ENCODE measurements at places on chromosomes 2 and 18. TPM values are rescaled to one million over a fixed set of nuclear protein-coding genes. Genes with fewer than 3 reads are reported as not detected.

- DNase-seq: peak; percentile 74
These were observed 1.7 kb downstream of the FOSL2 start for GRCh38 chr2:28394331-28394877.

GRCh38 chr2:97723156-97724072 is 10.0 kb downstream of the ZAP70 start:
- DNase-seq: no peak

DNA sequence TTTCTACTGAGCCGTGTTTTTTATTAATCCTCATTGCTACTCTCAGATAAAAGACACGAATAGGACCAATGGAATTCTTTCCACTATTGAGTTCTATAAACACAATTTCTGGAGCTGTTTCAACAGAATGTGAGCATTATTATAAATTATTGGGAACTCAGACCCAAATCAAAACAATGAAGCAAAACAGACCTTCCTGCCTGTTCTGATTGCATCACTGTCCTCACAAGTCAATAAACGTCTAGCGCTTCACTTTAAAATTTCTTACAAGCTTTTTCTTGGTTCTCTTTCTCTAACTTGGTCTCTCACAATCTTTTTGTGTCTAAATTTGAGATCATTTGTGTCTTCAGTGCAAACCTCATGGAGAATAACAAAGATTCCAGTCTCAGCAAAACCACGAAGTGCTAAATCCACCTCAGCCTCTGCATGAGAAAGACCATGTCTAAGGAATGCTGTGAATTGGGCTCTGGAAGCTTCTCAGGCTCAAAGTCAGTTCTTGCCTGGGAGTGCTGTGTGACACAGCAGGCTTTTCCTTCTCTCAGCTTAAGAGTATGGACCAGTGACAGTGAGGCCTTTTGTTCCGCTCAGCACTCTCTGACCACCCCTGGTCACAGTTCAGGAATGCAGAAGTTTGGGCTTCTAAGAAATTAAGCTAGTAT is 22.8 kb downstream of the ARHGAP28 start:
- peak; percentile 49 for DNase-seq

Gene ATP8B1
- 7.5 TPM for total RNA-seq

- DNase-seq: no peak
These were observed 131.0 kb downstream of the ATL2 start for GRCh38 chr2:38246105-38246504.

GRCh38 chr2:46504685-46505471 is 25.5 kb downstream of the TMEM247 start:
- DNase-seq: no peak

GRCh38 chr2:101809698-101810097 is 112.2 kb downstream of the MAP4K4 start:
- no peak for DNase-seq

- DNase-seq: no peak
These were observed 20.2 kb upstream of the PAX3 start for GRCh38 chr2:222318712-222319585.

DNA sequence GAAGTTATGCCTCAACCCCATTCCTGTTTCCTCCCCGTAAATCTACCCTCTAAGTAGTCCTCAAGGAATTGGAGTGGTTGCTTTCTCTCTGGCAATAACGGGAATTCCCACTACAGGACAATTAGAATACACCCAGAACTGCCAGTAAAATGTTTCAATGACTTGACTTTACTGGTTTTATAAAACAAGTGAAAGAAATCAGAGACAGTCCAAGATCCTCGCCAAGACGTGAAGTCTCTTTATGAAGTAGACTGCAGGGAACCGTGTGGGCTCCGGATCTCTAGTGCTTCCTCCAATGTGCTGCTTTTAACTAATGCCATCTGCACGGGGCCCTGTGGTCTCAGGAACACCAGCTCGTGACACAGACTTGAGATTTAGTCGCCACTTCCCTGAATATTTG is 101.4 kb downstream of the CPO start:
- DNase-seq: no peak

Gene LPIN1
- total RNA-seq: 19.4 TPM

Gene TOGARAM2
- total RNA-seq: 0.03 TPM

GRCh38 chr2:75064691-75065396 is 106.4 kb downstream of the POLE4 start:
- DNase-seq: peak; percentile 68

Gene ASIC4
- total RNA-seq: not detected

DNA sequence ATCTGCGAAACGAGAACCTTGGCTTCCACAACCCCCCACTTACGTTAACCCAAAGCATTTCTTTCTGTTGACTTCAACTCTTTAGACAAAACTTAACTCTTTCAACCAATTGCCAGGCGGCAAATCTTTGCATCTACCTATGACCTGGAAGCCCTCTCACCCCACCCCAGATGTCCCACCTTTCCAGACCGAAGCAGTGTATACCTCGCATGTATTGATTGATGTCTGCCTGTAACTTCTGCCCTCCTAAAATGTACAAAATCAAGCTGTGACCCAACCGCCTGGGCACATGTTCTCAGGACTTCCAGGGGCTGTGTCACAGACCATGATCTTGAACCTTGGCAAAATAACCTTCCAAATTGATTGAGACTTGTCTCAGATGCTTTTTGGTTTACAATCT is 12.3 kb downstream of the AQP12B start:
- DNase-seq: no peak

GRCh38 chr2:108587621-108588020 is 53.4 kb downstream of the LIMS1 start:
- peak; percentile 55 for DNase-seq
